ENCODE measurements at places on chromosomes 16 and 17.

- peak; percentile 76 for DNase-seq
These were observed 587 bp upstream of the CDK5R1 start for GRCh38 chr17:32486111-32486700.

- DNase-seq, result no peak
These were observed 18.2 kb downstream of the PCTP start for GRCh38 chr17:55768936-55769624.

- no peak for DNase-seq
These were observed 23.7 kb downstream of the IST1 start for GRCh38 chr16:71919035-71919434.

DNA sequence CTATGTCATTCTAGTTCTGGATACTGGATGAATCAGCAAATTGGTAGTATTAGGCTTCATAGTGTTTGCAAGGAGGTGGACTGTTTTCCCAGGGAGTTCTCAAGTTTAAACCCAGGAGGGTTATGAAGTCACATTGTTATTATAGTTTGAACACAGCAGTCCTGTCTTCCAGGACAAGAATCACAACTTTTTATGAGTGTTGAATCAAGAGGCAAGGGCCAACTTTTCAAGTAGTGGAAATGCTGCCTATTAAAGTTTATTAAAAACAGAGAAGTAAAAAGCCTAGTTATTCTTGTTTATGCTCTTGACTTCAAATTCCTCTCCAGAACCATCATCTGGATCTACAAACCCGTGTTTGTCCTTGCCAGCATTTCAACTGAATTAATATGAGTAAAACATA, 86.3 kb upstream of the GOT2 start:
- no peak for DNase-seq

DNA sequence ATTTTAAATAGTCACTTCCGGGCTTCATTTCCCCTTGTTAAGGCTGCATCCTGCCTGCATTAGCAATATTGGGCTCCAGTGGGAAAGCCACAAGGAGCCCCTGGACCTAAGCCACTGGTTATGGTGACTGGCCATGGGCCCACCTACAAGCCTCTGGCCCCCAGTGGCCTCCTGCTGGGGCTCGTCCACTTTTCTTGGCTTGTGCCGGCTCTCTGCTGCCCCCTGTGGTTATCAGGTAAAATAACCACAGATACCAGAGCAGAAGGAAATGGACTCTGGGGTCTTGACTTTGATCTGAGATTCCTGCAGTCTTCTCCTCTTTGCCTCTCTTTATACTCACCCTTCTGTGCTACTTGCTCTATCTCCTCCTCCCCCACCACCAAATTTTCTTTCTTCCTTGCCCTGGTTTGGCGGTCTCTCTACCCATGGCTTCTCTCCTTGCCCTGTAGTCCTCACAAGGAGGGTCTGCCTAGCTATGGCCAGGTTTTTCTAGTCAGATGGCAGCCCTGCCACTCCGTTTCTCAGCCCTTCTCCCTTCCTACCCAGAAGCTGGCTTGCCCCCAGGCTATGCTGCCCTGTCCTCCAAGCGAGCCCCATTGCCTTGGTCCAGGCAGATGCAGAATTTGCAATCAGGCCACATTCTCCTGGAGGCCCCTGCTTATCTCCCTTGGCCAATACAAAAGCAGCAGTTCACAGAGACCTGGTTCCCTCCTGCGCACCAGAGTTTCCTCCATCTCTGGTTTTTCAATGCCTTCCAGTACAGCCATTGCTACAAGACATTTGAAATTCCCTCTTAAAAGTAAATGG, 82.9 kb upstream of the RCVRN start:
- DNase-seq, result no peak

GRCh38 chr16:29862383-29862883, 593 bp downstream of the CDIPT start:
- peak; percentile 62 for DNase-seq

DNA sequence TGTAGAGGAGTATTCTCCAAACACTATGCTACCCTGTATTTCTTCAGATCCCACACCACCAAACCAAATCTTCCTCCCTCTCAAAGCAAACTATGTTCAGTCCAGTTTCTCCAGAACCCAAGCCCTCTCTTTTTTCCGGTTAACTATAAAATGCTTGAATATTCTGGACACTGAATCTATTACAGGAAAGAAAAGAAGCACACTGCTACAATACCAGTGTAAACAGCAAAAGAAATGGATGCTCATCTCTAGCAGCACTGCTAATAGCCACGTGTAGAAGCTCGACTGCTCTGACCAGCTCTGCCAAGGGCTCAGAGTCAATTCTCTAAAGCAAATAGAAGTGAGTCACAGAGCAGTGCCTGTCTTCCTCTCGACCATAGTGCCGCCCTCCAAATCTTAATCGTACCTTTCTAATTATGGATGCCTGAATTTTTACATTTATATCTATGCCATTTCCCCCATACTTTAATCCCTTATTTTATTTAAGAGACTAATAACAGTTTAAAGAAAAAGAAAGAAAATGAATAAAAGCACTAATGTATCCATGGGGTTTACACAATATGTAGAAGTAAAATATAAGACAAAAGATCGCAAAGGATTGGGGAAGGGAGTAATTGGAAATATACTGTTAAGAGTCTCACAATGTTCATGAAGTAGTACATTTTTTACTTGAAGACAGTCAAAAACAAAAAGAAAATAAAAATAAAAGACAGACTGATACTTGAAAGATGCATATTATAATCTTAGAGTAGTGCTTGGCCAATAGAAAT, 154.5 kb downstream of the PARN start:
- peak; percentile 66 for DNase-seq

DNA sequence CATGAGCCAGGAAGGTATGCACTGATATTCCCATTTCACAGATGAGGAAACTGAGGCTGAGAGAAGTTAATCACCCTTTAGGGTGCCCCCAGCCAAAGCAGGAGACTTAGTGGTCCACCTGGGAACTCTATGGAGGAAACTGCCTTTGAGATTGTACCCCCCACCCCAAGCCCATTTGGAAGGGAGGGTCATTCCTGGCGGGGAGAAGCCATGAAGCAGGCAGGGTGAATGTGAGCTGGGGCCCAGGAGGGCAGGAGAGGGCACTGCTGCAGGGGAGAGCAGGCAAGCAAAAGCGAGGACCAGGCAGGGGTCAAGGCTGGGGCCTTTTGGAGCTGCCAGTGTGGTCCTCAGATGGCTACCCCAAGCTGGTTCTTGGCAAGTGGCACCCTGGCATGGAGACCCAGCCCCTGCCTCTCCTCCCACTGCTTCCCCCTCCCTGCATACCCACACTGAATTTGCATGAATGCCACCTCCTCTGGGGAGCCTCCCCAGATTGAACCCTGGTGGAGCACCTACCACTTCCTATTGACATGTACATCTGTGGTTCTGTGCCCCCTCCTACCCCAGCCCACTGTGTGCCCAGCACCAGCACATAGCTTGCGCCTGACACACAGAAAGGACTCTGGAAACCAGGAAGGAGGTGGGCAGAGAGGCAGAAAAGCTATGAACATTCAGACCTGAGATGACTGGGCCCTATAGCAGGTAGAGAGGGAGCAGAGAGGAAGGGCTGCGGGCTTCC, 965 bp upstream of the TMC6 start:
- DNase-seq, result no peak

- DNase-seq, result no peak
These were observed 5.0 kb upstream of the ZNF750 start for GRCh38 chr17:82844796-82845162.

- DNase-seq, result no peak
These were observed 51.9 kb downstream of the PLCG2 start for GRCh38 chr16:81830845-81831540.

DNA sequence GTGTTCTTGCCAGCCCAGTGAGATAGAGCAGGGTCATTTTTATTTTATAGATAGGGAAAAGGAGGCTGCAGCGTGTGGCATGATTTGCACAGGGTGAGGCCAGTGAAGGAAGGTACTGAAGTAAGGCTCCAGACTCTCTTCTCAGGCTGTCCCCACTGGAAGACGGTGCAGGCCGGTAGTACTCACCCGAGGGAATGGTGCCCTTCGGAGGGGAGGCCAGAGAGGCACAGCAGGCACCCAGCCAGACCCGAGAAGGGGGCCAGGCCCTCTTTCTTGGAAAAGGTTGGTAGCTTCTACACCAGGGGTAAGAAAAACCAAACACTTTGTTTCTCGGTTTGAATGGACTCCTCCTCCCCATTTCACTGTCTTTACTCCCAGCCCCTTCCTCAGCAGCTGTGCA, 288 bp downstream of the ANKRD40CL start:
- DNase-seq, result no peak

DNA sequence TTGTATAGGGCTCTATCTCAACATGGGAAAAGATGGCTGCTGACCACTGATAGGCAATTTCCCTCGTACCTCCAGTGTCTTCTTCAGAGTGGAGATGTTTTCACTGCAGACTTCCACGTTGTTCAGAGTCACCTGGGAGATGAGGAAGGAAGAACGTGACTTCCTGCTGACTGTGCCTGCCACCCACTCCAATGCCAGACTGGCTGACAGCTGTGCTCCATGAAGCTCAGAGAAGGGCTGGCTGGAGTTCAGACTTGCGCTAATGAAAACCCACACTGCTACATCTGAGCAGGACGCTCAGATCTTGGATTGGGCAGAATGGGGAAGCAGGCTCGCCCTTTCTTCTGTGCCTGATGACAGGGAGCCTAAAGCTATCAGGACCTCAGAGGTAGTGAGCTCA, 33.1 kb downstream of the COG4 start:
- DNase-seq, result no peak

GRCh38 chr17:979212-979538, 401 bp downstream of the NXN start:
- no peak for DNase-seq

- peak; percentile 95 for DNase-seq
These were observed 804 bp downstream of the TGFB1I1 start for GRCh38 chr16:31472709-31473203.

DNA sequence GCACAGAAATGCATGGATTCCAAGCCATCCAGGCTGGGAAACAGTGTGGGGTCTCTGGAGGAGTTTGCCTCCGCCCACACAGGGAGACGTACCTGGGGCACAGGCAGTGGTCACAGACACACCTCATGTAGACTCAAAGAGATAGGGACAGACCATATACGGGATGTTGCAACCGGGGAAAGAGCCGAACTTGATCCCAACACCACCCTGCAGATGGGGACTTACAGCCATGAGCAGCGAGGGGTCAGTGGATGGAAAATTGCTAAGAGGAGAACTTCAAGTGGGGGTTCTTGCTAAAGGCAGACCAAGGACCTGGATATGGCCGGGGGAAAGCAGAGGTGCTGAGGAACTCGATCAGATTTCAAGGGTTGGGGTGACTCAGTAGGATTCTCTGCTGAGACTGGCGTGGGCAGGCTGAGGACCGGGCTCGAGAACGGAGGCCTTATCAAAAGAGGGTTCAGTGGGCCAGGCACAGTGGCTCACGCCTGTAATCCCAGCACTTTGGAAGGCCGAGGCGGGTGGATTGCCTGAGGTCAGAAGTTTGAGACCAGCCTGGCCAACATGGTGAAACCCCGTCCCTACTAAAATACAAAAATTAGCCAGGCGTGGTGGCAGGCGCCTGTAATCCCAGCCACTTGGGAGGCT, 12.0 kb upstream of the DNAH17 start:
- no peak for DNase-seq

DNA sequence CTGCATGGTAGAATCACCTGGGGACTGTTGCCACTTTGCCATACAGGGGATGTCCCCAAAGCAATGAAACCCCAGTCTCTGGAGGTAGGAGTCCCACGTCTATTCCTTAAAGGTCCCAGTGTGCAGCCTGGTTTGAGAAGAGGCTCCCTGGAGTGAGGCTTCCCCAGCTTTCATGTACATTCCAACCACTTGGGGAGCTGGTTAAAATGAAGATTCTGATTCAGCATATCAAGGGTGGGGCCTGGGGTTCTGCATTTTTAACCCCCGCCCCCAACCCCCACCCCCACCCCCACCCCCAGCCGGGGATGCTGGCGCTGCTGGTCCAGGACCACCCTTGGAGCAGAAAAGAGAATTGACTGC, 241.2 kb downstream of the FOXL1 start:
- no peak for DNase-seq

DNA sequence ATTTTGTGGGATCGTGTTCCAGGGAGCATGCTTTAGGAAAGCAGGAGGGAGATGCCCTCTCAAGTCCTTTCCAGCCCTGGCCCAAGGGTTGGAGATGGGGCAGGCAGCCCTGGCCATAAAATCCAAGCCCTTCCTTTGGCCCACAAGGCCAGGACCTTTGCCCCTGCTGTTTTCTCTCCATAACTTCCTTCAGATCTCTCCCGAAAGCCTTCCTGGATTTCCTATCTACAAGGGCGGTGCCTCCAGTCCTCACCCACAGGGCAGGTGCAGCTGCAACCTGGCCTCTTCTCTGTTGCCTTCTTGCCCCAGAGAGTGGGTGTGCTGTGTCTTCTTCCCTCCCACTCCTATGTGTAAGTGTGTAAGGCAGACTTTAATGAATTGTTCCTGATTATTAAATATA, 8.5 kb upstream of the PDP2 start:
- no peak for DNase-seq

DNA sequence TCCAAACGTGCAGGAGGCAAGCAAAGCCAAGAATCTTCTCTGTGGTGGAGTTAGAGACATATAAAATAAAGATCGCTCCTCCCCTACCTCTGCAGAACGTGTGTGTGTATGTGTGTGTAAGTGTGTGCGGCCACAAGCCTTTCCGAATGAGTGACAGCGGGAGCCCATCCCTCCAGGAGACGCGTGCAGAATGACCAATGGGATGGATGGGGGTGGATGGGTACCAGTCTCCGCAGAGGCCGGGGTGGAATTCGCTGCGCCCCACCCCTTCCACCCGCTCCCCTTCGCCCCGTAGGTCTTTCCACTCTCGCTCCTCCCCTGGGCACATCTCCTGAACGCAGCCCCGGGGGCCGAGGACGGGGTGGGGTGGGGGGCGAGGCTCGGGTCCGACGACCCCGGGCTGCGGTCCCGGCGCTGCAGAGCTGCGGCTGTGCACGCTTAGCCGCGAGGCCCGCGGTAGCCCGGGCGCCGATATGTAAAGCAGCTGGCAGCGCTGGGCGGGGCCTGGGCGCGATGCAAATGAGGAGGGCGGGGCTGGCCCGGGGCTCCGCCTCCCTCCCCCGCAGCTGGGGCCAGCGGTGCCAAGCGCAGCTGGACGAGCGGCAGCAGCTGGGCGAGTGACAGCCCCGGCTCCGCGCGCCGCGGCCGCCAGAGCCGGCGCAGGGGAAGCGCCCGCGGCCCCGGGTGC, at the start of gene PRKCB:
Gene PRKCB (plus strand): TSS at position 594 of the 688 bp plus-strand sequence.
- peak; percentile 89 for DNase-seq

DNA sequence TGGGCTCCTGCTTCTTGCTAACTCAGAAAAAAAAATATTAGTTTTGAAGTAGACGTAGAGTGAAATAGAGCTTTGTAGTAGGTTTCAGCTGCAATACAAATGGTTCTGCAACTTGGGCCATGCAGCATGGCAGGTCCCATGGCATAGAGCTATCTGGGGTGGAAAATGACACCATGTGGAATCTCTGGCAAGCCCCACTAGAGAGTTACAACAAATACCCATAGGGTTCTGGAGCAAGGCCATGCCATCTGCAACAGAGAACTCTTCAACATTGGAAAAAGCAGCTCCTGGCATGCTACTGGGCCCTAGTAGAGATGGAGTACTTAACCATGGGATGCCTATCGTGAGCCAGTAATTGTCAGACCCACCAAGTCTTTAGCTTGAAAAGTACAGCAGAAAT, 25.3 kb upstream of the RBBP6 start:
- no peak for DNase-seq

Data from stomach (tissue), 19 donors.